ENCODE measurements at places on chromosomes 1 and 21. TPM values are rescaled to one million over a fixed set of nuclear protein-coding genes. Genes with fewer than 3 reads are reported as not detected.
A peak's percentile ranks its signal among the peaks of the same experiment; 100 is the strongest.

DNA sequence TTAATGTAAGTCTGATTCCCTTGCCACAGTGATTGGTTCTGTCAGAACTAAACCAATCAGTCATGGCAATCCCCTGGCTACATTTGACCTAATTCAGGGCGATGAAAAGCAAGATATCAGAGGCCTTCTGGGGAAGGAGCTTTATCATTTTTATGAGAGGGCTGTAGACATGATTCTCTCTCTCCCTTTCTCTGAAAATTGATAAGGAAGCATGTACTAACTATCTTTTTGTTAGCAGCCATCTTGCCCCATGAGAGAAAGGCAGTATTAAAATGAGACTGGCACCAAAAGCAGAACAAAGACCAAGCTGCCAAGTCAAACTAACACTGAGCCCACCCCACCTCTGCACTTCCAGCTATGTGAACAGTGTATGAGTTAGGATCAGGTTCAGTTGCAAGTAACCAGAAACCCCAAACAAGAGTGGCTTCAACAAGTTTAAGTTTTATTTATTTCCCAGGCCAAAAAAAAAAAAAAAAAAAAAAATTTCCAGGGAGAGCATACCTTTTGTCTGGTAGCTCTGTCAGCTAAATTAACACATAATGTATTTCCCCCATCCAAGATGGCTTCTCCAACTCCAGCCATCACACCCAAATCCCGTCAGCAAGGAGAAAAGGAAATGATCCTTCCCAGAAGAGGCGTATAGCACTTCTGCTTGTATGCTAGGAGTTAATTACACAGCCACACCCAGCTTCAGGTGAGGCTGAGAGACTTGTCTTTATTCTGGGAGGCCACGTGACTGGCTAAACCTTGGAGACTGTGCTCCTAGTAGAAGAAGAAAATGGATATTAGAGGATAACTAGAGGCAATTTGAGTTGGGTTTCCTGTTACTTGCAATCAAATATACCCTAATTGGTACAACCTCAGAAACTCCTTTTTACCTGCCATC is 105.8 kb upstream of the RALGPS2 start:
- DNase-seq, result no peak

Gene HCRTR1
- not detected for total RNA-seq

GRCh38 chr1:67561704-67562113 is 123.3 kb upstream of the GADD45A start:
- peak; percentile 84 for DNase-seq

Gene AGO1
- total RNA-seq, result 20.9 TPM

DNA sequence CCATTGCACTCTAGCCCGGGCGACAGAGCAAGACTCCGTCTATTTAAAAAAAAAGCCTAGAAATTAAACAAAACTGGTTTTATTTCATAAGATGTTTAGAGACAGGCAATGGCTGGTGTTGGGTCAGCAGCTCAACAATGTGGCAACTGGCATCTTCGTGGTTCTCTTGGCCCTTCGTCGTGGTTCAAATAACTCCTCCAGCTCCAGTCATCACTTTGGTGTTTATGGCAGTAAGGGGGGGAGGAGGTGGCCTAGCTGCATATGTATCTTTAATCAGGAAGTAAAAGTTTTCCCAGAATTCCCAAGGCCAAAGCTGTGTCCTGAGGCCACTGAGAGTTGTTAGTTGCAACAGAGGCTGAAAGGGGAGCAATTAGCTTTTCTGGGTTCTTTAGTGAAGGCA is 13.0 kb upstream of the LTN1 start:
- no peak for DNase-seq

DNA sequence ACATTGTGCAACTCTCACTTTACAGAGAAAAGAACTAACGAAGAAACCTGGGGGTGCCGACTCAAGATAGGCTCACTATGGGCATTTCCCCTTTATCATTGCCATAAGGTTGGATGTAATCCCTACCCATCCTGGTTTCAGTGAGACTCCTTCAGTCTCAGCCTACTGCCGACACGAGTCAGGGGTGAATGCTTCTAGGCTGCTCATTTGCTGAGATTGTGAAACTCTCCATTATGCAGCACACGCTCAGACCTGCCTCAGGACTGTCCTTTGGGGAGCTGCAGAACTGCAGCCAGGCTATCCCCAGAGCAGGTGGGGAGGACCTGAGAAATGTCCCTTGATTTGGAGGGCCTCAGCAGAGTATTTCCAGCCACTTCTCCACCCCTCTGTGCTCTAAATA is 22.2 kb downstream of the TSHB start:
- DNase-seq, result no peak

DNA sequence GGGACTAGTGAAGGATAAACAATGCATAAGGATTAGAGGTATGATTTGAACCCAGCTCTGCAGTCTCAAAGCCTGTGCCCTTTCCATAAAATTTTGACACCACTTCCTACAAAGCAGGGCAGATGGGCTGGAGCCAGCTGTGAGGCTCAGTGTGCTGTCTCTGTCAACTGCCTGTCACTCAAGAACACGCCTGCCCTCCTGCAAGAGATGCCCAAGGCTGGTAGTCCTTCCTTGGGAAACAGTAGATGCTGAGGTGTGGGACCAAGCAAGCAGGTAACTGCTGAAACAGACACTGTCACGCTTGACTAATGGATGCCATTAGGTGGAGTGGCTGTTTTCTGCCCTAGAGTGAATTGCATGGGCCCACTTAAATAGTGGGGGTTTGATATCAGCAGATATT is 402.0 kb downstream of the PTPRU start:
- DNase-seq, result no peak

DNA sequence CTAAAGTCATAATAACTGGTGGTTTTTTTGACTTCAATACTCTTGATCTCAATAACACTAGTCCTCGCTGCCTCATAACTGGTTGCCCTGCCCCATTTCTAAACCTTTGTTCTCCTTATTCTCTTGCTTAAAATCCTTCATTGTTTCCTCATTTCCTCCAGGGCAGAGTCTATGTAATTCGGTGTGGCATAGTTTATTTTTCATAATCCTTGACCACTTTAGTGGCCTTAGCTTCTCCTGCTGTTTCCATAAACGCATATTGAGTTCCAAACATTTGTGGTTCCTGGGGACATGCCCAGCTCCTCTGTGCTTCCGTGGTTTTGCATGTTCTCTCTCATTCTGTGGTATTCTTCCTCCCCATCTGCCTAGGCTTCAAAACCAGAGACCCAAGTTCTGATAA is 19.0 kb upstream of the TLCD4 start:
- no peak for DNase-seq

DNA sequence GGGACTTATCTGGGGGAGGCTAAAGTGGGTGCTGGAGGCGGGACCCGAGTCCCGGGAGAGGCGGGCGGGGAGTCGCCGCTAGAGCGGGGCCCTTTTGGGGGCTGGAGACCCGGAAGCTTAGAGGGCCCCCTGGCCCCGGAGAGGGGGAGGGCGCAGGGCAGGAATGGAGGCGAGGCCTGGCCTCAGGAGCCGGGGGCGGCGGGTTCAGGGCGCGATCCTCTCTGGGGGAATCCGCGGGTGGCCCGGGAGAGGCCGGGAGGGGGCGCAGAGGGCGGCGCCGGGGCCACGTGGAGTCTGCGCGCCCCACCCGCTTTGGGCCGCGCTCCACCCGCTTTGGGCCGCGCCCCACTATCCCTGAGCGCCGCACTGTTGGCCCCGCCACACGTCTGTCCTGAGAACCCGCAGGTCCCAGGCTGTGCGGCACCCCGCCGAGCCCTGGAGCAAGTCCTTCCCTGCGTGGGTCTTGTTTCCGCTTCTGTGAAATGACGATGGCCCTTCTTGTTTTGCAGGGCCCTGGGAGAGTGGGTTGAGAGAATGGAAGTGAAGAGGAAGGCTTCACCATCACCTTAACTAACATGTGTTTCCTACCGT is 84.4 kb downstream of the NKAIN1 start:
- DNase-seq, result peak; percentile 77

DNA sequence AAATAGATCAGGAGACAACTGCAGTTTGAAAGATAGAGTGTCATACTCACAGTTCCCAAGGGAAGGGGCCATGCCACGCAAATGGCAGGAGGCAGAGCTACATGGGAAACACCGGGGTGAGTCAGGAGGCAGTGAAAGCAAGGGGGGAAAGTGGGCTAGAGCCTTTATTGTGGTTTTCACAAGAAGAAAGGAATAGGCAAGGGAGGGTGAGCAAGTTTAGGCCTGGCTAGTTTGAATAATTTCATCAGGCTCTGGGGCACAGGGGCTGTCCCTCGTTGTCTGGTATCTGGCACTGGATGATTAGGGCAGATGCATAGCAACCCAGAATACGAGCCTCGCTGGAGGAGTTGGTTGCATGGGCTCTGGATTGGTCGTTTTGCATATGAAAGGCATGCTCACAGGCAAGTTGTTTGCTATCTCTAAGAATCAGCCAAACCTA is 17.0 kb upstream of the ITLN2 start:
- no peak for DNase-seq

Gene SRGAP2
- 82.5 TPM for total RNA-seq

GRCh38 chr1:3907031-3907534 is 7.0 kb upstream of the C1orf174 start:
- DNase-seq, result peak; percentile 77

DNA sequence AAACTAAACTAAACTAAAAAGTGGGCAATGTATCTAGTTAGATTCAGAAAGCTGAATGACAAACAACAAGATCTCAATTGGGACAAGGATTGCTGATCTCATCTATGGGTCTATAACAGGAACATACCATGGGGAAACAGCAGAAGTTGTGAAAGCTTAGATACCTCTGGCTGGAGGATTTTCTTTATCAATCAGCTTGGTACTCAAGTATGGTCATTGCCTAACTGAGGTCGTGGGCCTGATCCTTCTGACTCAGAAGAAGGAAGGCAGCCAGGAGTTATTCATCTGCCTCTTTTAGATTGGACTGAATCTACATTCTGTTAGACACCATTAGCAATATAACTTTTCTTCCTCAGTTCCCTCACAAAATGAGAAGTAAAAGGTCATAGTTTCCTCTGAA is 39.7 kb downstream of the DNTTIP2 start:
- DNase-seq, result no peak

Gene ECM1
- total RNA-seq, result 2.7 TPM

DNA sequence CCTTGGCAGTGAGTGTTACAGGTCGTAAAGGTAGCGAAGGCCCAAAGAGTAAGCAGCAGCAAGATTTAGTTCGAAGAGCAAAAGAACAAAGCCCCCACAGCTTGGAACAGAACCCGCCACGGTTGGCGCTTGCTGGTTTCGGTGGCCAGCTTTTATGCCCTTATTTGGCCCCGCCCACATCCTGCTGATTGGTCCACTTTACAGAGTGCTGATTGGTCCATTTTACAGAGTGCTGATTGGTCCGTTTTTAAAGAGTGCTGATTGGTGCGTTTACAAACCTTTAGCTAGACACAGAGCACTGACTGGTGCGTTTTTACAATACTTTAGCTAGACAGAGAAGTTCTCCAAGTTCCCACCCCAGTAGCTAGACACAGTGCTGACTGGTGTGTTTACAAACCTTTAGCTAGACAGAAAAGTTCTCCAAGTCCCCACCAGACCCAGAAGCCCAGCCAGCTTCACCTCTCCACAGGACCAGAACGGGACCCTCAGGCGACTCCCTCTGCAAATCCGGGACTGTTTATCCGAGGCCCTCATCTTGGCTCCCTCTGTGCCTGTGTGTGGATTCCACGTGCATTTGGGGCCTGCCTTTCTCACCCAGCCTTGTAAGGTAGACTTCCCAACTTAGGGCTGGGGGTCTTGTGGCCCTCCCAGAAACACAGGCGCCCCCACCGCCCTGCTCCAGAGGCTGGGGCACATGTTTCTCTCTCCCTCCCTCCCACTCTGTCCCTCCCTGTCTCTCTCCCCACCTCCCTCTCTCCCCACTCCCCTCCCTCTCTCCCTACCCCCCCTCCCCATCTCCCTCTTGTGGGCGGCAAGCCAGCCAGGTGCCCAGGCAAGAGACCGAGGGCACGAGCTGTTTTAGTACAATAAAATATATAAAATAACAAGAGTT is 12.6 kb downstream of the FTCD start:
- no peak for DNase-seq

Gene TCHHL1
- not detected for total RNA-seq

- DNase-seq, result no peak
These were observed 35.6 kb upstream of the LRRC3 start for GRCh38 chr21:44419679-44420078.

GRCh38 chr21:37075214-37075770 is 2.2 kb downstream of the TTC3 start:
- no peak for DNase-seq

- no peak for DNase-seq
These were observed 43.2 kb downstream of the DSTYK start for GRCh38 chr1:205168291-205168690.

DNA sequence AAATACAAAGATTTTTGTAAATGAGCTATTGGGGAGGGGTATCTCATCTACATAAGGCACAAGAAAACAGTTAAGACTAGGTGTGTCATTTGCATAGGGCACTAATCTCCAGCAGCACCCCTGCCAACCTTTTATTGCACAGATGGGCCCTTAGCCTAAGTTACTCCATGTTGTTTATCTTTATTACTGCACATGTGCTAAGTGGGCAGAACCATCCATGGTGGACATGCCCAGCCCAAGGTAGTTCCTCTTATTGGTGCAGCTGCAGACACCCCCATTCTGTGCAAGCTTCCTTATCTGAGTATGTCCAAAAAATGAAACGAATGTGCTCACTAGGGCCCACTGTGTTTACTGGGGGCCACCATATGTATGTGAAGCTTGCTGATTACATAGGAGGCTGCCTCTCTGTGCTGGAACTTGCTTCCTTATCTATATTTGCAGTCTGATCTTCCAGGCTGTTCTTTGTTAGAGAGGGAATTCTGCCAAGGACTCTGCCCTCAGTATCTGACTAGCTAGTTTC is 77.3 kb upstream of the NEK7 start:
- DNase-seq, result no peak

- no peak for DNase-seq
These were observed 87.1 kb upstream of the CACNA1E start for GRCh38 chr1:181396171-181396670.

GRCh38 chr1:19034721-19035120 is 78.2 kb upstream of the IFFO2 start:
- DNase-seq, result no peak

GRCh38 chr1:12410351-12410750 is 180.5 kb downstream of the VPS13D start:
- DNase-seq, result no peak

- no peak for DNase-seq
These were observed 21.4 kb downstream of the TGFB2 start for GRCh38 chr1:218366322-218367052.

DNA sequence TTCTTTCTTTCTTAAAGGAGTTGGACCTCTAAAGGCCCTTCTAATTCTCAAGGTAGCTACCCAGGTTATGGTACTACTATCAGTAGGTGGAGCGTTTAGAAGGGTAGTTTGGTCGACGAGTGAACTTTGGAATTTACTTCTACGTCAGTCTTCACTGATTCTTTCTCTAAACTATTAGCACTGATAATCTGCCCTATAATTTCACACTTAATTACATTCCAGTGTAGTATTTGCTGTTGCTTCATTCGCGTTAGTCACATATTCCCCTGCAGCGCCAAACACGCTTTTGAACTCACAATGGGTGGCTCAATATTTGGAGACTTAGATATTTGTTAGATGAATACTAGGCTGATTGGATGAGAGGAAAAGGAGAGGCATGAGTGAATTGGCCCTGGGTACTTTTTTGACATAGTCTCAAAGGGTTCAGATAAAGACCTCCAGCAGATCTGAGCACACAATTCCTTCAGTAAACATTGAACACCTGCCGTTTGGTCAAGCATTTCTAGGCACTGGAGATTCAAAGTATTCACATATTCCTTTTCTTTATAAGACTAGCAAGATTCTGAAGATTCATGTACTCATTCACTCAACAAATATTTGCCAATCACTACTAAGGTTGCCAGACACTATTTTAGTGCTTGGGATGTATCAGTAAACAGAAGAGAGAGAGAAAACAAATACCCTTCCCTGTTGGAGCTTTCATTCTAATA is 929 bp upstream of the FOXJ3 start:
- DNase-seq, result no peak
